ENCODE measurements at places on chromosomes 11 and 22. TPM values are rescaled to one million over a fixed set of nuclear protein-coding genes. Genes with fewer than 3 reads are reported as not detected.

CCDC34 gene
- 35.8 TPM for total RNA-seq

ZMAT5 gene
- 12.0 TPM for total RNA-seq

DNA sequence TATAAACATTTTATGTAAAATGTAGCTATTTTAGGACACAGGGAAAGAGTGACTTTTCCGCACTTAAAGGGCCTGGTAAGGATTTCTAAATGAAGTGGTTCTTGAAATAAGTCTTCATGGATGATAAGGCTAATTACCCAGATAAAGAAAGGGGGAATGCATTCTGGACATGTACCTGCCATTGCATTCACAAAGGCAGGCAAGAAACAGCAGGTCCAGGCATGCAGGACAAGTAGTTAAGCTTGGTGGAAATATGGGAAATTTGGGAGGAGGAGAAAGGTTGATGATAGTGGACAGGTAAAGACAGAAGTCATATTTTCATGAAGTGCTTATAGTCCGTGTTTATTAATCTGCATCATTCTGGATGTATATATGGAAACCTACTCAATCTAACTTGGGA lies 621.2 kb downstream of the NTM start:
- no peak for DNase-seq

DNA sequence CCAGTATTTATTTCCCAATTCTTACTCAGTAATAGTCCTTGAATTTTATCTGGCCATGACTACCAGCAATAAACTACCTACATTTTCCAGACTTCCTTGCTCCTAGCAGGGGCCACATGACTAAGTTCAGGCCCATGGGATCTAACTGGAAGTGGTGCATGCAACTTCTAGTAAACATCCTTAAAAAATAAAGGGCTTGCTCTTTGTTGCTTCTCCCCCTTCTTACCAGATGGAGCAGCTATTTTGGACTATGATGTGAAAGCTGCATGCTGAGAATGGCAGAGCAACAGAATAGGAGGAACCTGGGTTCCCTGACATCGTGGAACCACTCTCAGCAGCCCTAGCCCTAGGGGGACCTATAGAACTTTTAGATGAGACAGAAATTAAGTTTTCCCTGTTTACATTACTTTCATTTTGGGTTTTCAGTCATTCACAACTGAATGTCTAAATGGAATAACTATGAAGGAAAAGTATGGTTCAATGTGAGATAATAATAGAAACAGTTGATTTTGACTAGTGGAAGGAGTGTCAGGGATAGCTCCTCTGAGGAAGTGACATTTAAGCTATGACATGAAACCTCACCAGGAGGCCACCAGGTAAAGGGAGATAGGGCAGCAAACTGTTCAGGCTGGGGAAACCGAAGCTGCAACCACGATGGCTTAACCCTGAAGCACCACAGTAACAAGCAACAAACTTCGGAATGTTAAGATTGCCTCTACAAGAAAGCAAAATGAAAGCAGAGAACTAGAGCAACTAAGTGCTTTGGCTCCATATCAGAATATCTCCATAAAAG lies 48.9 kb downstream of the PHF21A start:
- no peak for DNase-seq

DNA sequence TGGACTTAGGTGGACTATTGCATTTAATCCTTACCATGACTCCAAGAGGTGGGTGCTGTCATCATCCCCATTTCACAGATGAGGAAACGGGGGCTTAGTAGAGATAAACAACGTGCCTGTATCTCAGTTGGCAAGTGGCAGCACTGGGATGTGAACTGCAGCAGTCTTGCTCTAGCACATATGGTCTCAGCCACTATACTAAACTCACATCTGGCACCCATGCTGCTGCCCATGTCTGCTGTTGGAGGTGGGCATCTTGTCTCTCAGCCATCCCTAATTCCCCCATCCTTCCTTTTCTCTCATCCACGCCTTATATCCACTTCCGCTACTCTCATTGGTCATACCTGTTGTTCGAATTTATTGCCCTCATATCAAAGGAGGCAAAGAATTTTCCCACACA lies 3.8 kb downstream of the PRG3 start:
- no peak for DNase-seq

DNA sequence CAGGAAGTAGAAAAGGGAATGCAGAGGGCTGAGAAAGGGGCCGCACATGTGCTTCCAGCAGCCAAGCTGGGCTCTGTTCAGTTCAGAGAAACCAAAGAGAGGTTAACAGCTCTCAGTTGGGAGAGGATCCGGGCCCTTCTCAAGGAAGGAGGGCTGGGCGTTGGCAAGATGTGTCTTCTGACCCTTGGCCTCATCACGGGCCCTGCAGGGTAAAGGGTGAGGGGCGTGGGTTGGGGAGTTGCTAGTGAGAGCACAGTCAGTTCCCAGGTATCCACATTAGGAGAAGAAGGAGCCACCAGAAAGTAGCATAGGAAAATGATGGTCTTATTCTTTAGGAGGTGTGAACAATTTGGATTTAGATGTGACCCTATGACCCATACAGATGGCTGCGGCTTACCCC lies 73.0 kb downstream of the OSBP2 start:
- DNase-seq = no peak

DNA sequence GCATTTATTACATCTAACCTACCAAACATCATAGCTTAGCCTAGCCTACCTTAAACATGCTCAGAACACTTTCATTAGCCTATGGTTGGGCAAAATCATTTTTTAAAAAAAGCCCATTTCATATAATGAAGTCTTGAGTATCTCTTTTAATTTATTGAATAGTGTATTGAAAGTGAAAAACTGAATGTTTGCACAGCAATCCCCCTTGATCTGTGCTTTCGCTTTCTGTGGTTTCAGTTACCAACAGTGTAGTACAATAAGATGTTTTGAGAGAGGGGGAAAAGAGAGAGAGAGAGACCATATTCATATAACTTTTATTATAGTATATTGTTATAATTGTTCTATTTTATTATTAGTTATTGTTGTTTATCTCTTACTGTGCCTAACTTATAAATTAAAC lies 8.4 kb upstream of the MAP6 start:
- DNase-seq = no peak

All from A172 (cell line).